ENCODE measurements at places on chromosomes 6 and 20.

DNA sequence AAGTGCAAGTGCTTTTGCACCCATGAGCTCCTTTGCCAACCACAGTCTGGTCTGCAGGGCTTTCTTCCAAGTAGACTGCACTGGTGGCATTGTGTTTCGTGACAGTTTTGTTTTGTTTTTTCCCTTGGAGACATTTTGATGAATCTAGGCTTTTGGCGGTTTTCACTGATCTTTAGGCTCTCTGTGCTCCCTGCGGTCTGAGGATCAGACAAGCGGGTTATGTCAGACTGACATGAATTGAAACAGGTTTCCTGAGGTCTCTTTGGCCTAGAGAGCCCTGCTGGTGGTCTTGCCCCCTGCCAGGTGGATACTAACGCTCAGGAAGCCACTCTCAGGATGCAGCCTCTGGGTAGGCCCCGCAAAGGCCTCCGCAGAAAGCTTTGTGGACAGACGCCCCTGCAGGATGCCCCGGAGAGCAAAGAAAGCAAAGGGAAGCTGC lies 555.4 kb upstream of the AGPAT4 start:
- no peak for DNase-seq

DNA sequence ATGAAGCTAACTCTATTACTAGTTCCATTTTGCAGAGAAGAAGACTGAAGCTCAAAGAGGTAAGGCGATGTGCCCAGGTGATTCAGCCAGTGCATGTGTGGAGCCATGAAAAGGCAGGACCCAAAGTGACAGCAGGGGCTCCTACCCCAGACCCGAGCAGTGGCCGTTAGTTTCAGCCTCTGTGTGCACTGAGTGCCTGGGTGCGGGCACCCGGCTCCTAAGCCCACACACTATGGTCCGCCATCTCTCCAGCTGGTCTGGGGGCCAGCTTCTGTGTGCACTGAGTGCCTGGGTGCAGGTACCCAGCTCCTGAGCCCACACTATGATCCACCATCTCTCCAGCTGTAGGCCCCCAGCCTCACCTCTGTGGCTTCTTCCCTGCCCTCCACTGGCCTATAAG lies 123.5 kb upstream of the CST7 start:
- DNase-seq: no peak

DNA sequence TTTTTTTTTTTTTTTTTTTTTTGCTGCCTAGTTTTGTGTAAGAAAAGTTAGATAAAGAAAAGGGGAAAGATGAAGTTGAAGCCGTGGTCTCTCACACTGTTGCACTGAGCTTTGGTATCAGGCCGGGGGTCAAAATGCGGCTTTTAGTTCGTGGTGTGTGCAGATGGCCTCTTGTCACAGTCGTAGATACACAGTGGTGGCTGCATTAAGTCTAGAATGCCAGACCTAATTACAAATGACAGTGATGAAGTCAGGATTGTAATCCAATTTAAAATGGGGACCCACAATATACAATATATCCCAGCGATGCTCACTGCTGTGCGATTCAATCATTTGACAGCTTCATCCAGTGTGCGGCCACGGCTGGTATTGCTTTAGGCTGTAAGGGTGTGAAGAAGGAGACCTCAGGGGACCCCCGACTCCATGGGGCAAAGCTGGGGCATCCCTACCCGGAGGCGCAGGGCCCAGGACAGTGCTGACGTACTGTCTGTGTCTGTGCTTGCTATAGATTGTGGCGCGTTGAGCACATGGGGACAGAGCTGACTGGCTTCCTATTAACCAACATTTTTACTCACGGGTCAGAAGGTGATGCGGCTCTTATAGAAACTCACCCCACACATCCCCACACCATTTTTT lies 210.0 kb upstream of the SOX4 start:
- DNase-seq: peak; percentile 90

DNA sequence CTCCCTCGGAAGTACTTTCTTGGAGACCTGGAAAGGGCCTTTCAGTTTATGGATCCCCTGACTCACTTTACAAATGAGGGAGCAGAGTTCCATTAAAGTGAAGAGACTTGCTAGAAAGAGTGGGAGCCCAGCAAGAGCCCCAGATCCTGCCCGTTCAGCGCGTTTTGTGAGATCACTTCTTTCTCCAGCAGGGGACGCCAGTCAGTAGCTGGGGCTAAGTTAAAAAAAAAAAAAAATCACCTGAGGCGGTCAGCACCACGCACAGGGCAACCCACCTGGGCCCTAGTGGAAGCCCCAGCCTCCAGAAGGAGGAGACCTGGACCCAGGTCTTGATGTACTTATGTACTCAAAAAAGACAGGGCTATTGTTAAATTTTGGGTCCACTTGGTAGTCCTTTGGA lies 274.5 kb upstream of the RNF24 start:
- DNase-seq: no peak

- DNase-seq: no peak
These were observed 92.9 kb upstream of the SHLD1 start for GRCh38 chr20:5657190-5657875.

GRCh38 chr20:63896264-63897105 lies 1.6 kb downstream of the DNAJC5 start:
- DNase-seq: peak; percentile 21

DNA sequence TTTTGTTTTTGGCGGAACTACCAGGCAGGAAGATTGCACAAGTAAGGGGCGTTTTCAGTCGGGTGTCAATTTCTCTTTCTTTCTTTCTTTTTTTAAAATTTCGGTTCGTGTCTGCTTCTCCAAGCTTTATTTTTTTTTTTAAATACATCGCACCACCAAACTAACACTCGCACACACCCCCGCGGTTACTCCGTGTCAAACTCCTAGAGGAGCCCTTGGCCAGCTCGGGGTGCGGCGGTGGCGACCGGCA lies 338 bp downstream of the UTRN start:
- DNase-seq: no peak

- no peak for DNase-seq
These were observed 1.4 kb upstream of the HECA start for GRCh38 chr6:139133262-139134063.

DNA sequence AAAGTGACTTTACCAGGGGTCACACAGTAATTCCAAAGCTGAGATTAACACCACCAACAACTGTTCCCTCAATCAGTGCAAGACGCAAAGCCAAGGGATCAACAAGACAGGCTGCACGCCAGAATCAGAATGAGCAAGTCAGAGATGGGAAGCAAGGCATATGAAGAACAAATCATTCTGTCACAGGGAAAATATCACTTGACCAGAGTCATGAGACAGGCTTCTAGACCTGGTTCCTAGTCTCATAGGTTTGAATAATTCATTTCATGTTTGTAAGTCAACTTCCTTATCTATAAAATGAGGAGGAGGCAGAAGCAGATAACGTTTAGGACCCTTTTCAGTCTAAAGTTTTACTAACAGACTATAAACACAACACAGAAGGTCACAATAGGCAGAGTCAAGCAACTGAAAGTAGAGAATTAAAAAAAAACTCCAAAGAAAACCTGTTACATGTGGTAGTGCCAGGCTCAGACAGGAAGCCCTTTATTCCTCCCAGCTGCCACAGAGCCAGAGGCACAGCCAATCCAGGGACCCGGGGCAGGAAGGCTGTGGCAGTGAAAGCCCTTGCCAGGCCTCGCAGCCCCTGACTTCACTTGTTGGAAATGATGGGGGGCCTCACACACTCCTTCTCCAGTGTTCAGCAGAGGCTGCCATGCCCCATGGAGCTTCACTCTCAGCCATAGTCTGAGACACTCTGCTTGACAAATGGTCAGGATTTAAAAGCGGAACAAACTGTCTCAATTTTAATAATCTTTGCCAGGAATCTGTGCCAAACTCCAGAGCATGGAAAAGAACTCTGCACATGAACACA lies 29.2 kb upstream of the DST start:
- DNase-seq: peak; percentile 91

DNA sequence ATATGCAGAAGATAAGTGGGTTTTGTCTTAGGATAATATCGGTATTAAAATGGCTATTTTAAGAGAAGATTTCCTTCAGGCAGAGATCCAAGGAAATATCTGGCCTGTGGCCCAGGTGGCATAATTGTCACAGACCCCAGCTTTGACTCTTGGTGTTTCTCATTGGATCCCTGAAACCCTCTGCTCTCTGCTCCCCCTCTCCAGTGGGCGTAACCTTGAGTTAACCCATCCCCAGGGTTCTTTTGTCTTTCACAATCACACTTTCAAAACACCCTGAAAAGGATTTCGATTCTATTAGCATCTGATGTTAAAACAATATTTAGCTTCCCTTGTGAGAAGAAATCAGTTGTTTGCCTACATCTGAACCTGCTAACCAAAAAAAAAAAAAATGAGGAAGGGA lies 7.2 kb downstream of the SSTR4 start:
- DNase-seq: no peak

- DNase-seq: no peak
These were observed 7.7 kb upstream of the PTGIS start for GRCh38 chr20:49575551-49576060.

DNA sequence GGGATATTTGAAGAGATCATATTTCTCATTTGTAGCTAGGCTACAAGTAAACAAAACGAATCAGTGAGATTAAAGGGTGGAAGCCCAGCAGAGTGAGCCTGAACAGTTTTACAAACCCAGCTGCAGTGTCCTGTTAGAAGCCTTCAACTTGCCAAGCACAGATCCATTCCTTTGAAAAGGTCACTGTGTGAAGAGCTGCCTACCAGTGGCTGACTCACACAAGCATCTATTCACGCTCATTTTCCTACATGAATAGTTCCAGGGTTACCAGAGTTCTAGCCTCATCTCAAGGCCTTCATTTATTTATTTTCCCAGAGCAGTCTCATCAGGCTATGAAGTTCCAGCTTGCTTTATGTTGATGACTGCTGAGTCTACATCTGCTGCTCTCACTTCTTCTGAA lies 25.7 kb upstream of the MLIP start:
- no peak for DNase-seq

GRCh38 chr6:2988094-2988425 lies 11.6 kb upstream of the NQO2 start:
- no peak for DNase-seq

- no peak for DNase-seq
These were observed 20.4 kb downstream of the SIRPD start for GRCh38 chr20:1536893-1537730.

- DNase-seq: no peak
These were observed 31.2 kb upstream of the MANEA start for GRCh38 chr6:95546148-95546547.

- DNase-seq: no peak
These were observed 52.1 kb upstream of the SNX9 start for GRCh38 chr6:157770946-157771345.

DNA sequence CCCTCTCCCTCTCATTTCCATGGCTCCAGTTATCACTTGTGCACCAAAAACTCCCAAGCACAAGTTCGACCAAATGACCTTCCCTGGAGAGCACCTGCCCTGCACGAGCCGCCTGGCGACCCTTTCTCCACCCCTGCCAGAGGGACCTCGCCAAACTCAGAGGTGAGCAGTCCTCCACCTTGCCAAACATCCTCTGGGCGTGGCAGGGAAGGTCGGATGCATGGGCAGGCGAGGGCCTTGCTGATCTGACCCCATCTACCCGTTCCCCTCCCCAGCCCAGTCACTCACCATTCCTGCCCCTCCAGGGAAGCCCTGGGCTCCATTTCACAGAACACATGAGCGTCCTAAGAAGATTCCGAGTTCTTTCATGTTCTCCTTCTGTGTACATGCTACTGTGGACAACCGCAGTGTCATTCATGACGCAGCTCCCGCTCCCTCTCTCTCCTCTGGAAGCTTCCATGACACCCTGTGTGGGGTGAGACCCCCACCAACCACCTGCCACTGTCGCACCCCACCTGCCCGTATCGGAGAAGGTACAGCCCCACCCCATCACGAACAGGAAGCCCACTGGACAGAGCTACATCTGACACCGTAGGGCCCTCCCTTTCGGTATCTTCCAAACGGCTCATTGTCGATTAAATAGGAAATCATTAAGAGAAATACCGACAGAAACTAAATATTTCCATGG lies 104.3 kb downstream of the DACT2 start:
- DNase-seq: no peak

GRCh38 chr6:138231381-138231886 lies 13.1 kb upstream of the PBOV1 start:
- DNase-seq: no peak

DNA sequence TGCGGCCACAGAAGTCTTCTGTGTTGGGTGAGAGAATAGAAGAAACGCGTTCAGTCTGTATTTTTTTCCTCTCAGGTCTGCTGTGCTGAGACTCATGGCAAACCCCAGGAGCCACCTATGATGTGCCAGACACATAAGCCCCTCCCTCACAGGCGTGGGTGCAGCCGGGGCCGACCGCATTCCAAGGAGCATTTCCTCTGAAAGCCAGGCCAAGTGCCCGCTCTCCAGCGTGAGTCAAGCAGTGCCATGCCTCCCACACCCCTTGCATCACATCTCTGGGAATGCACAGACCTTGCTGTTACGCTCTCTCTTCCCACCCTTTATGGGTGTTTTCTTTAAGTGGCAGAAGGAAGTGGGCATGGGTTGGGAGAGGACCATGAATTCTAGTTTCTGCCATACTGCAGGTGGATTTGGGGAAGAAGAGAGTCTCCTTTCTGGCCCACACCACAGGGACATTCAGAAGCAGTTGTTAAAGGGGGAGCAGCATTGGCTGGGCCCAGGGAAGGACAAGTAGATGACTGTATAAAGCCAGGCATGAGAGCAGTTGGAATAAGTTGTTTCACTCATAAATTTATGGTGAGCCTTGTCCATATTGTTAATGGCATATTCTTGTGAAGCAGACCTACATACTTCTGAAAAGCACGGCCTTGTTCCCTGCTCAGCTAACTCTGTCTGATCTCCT lies 37.1 kb upstream of the TFAP2A start:
- DNase-seq: no peak

DNA sequence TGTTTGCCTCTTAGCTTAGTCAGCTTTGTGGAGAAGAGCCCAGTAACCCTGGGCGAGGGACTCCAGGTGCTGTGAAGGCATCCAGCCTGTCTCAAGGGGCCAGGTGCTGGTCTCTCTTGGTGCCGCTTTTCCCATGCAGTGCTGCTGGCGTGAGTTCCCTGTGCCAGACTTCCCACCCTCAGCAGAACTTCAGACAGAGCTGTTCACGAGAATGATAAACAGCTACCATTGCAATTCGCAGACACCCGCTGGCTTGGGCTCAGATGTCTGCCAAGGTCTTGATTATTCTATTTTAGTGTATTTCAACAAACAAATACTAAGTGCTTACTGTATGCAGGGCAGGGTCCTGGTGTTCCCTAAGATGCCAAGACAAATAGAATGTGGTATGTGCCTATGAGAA lies 57.7 kb downstream of the RNF217 start:
- DNase-seq: no peak

GRCh38 chr6:43082806-43083655 lies 6.9 kb downstream of the PTK7 start:
- DNase-seq: no peak

GRCh38 chr20:8509809-8510208 lies 377.7 kb downstream of the PLCB1 start:
- no peak for DNase-seq

DNA sequence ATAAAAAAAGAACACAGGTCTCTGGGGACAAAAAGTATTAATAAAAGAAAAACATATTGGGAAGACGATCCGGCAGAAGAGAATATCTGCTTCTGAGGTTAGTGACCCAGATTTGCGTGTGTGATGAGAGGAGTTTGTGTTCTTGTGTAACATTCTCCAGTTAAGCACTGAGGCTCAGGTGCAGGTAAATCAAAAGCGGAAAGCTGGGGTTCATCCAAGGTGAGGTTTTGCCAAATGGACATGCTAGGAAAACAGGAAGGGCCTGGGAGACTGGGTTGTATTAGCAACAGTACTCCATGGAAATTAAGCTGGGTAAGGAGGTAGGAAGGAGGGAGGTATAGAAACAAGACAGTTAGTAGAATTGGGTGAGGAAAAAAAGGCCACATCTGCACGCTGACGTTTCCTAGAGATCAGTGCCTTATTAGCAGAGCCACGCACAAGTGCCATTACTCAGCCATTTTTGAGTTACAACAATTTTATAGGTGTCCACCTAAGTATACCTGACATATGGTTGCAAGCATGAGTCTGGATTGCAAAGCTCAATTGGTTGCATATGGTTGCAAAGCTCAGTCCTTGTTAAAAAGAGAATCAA lies 139.6 kb downstream of the ZMYND8 start:
- no peak for DNase-seq
